ENCODE measurements at places on chromosomes 4 and X.
A peak's percentile ranks its signal among the peaks of the same experiment; 100 is the strongest.

GRCh38 chrX:129359269-129359668 lies 164.0 kb downstream of the SMARCA1 start:
- DNase-seq: no peak

DNA sequence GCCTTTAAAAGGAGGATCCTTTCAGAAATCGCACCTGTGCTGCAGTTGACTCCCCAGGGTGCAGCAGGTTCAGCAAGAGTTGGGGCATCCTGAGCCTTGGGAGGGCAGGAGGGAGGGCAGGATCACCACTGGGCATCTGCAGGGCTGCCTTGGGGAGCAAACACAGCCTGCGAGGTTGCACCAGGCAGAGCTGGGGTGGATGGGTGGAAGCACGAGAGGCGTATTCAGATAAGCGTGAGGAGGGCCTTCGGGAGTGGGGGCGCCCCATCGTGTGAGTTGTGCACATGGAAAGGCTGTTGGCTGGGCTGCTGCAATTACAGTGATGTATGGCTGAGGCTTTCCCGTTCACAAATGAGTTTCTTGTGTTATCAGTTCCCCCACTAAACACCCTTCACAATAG lies 55.5 kb downstream of the PSAPL1 start:
- DNase-seq: no peak

- DNase-seq: no peak
These were observed 86.1 kb downstream of the USP46 start for GRCh38 chr4:52572936-52573485.

- DNase-seq: peak; percentile 32
These were observed 130.4 kb upstream of the CPEB2 start for GRCh38 chr4:14871676-14872430.

DNA sequence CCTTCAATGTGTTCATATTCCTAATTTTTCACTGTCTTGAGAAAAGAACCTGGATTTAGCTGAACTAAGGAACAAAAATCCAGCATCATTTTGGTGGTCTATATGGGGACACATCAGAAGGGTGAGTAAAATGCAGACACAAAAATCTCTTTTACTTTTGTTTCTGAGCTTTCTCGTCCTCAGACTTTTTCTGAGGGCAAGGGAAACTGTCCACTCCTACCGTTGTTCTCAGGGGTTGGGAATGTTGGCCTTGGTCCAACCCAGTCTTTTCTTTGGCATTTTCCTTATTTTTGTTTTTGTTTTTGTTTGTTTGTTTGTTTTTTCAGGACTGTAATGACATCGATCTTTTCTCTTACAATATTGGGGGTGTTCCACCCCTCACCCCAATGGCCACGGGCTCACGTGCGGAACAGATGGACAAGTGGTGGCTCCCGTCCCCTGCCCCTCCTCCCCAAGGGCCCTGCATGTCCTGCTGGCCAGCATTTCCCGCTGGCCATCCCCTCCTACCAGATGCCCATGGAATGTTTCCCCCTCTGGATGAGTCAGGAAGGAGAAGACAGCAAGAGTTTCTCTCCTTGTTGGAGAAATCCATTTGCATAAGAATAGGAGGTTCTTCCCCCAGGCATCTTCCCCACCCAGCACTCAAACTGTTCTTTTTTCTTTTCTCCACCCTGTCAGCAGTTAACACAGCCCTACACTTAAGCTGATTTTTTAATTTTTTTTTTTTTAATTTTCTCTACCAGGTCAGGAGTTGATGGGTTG lies 305.4 kb upstream of the NDST4 start:
- DNase-seq: no peak

DNA sequence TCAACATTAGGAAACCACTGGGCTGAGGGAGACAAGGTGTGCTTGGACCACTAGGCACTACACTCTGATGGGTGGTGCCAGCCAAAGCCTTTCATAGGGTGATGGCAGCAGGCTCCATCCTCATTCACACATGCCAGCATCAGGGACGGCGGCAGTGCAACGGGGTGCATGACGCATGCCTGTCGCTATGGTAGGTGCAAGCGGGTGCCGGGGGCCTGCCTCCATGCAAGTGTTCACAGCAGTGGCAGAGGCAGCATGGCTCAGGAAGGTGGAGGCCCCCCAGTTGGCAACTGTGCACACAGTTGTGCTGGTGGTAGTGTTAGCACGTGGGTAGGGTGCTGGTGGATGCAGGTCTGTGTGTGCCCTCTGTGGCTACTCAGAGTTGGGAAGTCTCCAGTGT lies 184.1 kb downstream of the RELL1 start:
- no peak for DNase-seq

DNA sequence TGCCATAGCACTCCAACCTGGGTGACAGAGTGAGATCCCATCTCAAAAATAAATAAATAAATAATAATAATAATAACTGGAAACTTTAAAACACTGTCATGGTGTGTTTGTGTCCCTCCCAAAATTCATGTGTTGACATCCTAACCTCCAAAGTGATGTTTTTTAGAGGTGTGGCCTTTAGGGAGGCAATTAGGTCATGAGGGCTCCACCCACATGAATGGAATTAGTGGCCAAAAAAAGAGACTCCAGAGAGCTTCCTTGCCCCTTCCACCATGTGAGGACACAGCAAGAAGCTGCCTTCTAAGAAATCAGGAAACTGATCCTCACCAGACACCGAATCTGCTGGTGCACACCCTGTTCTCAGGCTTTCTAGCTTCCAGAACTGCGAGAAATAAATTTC lies 23.8 kb upstream of the RAPGEF2 start:
- DNase-seq: no peak

- DNase-seq: no peak
These were observed 57.7 kb downstream of the HS6ST2 start for GRCh38 chrX:132900633-132901293.

DNA sequence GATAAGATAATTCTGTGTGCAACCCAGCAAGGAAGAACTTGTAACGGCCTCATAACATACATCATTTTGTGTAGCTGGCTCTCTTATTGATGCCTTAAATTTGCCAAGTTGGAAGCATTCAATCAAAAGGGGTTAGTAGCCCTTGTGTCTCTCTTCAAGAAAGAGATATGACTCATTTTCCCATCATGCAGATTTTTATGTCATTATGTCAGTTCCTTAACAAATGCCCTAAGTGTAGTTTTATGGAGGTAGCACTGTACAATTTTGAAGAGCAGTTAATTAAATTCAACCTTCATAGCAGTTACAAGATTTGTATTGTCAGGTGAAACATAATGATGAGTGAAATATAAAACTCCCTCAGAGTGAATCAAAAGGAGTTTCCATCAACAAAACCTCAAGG lies 215.6 kb downstream of the GRIA3 start:
- no peak for DNase-seq

- DNase-seq: no peak
These were observed 131.2 kb upstream of the GPC4 start for GRCh38 chrX:133546441-133546840.

- no peak for DNase-seq
These were observed 54.2 kb downstream of the C4orf50 start for GRCh38 chr4:5964030-5964429.

GRCh38 chr4:137312257-137312656 lies 220.0 kb downstream of the PCDH18 start:
- no peak for DNase-seq

GRCh38 chr4:13559413-13559812 lies 15.1 kb upstream of the NKX3-2 start:
- no peak for DNase-seq

DNA sequence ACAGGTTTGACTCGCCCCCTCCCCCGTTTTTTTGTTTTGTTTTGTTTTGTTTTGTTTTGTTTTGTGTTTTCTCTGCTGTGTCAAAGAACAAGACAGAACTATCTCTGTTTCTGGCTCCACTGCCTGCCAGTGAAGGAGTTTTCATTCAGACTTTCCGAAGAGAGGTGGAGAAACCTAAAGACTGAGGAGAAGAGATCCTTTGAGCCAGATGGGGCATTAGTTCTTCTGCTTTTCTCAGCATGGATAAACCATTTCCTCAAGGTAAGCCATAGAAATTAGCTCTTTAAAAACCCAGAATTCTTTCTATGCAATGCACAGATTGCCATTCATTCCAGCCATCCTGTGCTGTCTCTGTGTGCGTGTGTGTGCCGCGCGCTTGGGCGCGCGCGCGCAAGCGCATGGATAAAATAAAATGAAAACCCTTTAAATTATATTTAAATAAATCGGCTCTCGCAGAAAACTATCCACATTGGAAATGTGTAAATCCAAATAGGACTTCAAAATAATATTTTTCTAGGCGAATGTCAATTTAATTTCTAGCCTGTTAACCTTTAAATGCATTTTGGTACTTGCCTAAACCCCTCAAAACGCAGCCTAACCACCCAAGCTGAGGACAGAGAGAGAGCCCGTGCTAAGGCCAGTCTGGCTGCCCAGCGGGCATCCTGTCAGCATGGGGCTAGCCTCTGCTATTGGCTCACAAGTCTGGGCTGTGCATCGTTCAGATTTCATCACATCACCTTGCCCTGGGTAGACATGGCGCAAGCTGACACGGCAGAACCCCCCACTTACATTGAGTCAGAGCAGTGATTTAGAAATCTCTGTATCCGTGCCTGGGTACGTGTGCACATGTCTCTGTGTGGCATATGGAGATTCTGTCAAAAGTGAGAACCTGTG lies 113.0 kb upstream of the VAMP7 start:
- DNase-seq: no peak

DNA sequence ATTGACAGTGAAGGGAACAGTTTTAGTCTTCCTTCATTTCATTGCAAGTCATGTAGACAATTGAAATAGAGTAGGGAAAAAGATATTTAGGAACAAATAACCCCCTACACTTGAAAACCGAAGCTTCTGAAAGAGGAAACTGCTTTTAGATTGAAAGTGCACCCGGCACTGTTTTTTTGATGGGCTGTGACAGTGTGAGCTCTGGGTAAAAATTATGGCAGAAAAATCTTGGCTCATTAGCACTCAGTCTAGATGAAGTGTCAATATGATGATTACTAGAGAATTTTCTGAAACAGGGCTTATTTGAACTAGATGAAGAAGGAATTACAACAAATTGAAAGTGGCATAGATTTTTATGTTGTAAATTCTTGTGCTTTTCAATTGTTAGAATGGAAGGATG lies 1132.4 kb downstream of the RAPGEF2 start:
- no peak for DNase-seq

DNA sequence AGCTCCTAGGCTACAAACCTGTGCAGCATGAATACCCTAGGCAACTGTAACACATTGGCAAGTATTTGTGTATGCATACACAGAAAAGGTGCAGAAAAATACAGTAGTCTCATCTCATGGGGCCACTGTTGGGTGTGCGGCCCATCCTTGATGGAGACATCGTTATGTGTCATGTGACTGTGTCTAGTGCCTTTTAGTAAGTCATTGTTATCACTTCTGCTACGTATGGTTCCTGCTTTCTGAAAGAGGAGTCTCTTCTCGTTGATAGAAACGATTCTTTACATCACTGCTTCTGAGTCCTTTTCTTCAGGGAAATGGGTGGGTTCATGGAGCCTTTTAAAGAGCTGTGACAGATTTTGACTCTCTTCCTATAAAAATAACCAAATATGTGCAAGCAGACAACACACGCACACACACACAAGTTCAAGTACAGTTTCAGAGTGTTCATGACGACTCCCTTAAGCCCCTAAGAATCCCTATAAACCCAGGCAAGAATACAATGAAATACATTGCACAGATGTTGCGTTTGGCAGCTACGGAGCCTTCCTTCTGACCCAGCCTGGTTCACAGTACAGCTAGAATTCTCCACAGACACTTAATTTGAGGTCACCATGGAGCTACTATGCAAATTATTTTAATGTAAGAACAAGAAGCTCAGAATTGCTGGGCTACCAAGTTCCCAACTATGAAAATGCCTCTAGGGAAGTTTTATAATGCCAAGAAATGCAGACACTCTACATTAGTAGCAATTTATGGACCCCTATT lies 10.2 kb upstream of the STK32B start:
- DNase-seq: no peak

GRCh38 chr4:141046255-141046654 lies 87.0 kb downstream of the RNF150 start:
- no peak for DNase-seq

DNA sequence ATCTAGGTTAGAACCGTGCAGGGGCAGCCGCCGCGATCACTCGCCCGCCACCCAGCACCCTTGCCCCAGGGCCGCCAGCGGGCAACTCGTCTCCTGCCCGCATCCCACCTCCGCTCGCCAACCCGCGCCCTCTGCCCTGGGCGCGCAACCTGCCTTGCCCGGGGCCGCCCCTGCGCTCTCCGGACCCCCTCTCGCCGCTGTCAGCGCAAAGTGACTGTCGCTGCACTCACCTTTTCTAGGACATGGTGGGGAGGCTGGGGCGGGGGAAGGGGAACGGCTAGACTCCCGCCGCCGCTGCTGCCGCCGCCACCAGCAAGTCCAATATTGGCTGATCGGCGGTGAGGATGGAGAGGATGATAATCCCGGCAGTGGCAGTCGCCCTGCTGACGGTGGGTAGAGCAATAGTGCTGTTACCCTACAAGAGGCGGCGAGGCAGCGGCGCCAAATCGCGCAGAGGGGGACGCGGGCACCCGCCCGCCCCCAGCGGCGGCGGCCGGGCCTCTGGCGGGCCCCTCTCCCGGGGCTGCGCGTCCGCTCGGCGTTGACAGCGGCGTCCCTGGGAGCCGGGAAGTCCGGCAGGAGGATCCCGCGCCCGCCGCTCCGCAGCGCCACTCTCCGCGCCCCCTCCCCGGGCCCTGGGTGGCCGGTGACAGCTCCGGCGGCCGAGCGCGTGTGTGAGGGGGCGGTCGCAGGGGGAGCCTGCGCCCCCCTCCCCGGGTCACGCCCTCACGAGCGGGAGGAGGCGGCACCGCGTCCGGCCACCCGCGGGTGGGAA lies 2.3 kb upstream of the NR3C2 start:
- peak; percentile 37 for DNase-seq

DNA sequence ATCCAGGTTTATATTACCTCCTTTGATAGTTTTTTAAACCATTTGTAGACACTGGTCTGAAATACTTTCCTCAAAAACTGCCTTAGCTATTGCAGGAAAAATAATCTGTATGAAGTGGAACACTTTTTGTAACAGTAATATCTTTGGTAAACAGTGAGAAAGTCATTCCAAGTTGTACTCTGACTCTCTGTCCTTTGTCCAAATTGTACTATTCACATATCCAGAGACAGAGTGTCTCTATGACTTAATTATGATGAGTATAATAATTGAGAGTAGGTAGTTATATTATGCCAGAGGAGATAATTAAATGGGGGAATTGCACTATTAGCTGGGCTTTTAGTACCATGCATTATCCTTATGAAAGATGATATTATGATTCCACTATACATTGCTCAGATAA lies 112.6 kb upstream of the LCORL start:
- no peak for DNase-seq

DNA sequence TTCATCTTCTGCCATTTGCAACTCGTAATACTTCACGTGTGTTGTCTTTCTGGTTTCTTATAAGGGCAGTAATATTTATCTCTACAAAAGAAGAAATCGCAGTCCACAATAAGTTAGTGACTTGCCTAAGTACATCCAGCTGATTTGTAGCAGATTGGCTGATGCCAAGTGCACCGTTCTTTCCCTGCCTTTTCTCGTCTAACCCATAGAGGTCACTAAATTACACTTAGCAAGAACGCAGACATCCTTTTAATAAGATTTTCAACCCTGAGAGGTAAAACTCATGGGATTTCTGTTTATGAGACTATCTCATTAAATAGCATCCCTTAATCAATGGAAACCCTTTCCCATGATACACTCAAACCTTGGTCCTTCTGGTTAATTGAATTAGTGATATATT lies 408.6 kb upstream of the ACTRT1 start:
- DNase-seq: no peak

- DNase-seq: no peak
These were observed 40.5 kb downstream of the ANXA5 start for GRCh38 chr4:121656269-121656641.

Data from activated CD4-positive, alpha-beta T cell treated with anti-CD3 and anti-CD28 coated beads, Interleukin-2, amount 50 U/mL, for 4 hours (primary cell).